Fibroblast of mammary gland (primary cell): ENCODE measurements at places on chromosomes 2 and 18.

DNA sequence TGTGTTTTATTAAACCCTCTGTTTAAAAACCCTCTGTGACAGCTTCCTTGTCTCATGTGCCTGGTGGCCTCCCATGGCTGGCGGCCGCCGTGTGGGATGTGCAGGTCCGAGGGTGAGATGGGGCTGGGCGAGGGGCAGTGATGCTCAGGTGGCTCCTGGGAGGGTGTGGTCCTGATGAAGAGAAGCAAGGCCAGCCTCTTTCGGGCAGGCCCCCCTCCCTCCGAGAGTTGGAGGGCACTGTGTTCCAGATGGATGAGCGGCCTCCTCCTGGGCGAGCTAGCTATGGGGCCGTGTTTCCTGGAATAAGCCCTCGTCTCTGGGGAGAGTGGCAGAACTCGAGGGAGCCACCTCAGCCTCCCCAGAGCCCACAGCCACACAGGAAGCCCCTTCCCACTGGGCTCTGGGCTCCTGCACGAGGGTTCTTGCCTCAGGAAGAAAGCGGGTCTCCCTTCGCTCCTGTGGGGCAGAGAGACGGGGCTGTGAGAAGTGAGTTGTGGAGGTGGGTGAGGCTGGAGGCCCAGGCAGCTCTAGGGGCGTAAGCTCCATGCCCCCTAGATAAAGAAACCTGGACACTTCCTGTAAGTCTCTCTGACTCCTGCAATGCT lies 72.1 kb downstream of the ASB1 start:
- no peak for DNase-seq

GRCh38 chr2:134137182-134137611 lies 116.7 kb upstream of the MGAT5 start:
- DNase-seq, result peak; percentile 65

DNA sequence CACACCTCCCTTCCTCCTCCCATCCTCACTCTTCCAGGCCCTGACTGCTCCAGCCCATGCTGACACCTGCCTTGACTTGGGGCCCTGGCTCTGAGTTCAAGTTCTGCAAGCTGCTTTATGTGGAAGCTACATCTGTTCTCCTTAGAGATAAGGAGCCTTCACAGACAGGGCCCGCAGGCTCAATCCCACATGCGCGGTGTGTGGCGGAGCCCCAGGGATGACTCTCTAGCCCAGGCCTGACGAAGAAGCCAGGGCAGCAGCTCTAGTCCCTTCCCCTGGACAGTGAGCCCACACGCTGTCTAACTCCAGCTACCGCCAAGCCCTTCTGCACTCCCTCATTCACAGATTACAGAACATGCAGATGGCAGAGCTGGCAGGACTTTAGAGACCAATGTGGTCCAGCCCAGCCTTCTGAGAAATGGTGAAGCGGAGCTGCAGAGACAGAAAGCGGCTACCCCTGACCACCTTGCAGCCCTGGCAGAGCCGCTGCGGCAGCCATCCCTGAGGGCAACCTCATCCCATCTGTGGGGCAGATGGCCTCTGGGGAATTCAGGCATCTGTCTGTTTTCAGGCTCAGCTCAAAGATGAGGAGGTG lies 304.3 kb downstream of the CELF4 start:
- no peak for DNase-seq

DNA sequence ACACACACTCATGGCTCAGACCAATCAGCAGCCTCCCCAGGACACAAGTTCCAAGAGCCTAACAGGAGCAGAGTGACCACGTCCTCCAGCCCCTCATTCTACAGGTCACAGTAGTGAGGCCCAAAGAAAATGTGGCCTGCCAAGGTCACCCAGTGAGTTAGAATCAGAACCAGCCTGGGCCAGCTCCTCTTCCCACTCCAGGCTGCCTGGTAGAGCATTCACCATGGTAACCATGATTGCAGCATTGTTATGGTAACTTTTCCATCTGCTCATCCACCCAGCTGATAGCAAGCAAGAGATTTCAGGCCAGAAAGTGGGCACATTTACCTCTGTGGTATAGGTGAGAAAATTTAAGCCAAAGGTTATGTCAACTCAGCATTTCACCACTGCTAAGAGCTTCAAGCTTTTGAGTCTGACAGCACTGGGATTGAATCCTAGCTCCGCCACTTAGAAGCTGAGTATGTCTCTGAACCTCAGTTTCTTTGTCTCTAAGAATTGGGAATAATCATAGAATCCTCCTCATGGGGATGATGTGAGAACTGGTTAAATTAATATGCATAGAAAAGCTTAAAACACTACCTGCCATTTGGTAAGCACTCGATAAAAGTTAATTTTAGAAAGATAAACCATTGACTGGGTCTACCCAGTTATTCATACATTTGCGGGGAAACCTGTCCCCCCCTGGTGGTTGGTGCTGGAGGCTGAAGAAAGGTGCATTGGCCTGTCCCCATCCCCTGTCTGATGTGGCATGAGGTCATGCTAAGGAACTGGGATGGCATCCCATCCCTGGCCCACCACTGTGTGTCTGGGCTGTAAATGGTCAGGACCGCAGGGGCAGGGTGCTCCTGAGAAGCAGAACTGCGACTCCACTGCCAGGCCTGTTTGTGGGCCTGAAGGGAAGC lies 181.5 kb downstream of the KLHL29 start:
- DNase-seq, result peak; percentile 29

GRCh38 chr2:181025004-181025403 lies 44.6 kb downstream of the UBE2E3 start:
- DNase-seq, result peak; percentile 25

DNA sequence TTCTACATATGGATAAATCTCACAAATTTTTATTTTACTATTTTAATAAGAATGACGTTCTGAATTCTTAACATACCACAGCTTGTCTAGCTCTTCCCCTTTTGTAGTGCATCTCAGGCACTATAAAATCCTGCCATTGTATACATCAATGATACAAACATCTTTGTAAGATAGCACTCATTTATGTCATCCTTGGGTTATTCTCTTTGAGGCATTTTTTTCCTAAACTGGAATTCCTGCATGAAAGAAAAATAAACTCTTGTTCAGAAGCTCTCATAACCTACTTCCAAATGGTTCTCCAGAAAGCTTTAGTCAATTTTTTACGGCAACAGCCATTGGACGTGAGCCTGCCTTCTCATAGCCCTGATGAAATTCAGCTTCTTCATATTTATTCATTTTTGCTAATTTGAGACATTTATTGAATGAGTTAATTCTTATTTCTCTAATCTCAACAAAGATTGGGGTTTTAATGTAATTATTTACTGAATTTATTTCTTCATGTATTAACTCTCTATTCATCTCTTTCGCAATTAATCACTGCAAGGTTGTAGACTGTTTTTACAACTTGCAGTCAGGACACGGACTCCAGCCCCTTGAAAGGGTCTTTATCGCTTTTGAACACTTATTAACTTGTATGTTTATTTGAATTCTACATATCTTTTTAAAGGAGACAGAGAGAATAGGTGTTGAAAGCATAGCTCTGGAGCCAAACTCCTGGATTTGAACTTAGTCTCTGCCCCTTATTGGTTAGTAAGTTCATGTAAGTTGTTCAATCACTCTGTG lies 57.6 kb upstream of the PARD3B start:
- no peak for DNase-seq

DNA sequence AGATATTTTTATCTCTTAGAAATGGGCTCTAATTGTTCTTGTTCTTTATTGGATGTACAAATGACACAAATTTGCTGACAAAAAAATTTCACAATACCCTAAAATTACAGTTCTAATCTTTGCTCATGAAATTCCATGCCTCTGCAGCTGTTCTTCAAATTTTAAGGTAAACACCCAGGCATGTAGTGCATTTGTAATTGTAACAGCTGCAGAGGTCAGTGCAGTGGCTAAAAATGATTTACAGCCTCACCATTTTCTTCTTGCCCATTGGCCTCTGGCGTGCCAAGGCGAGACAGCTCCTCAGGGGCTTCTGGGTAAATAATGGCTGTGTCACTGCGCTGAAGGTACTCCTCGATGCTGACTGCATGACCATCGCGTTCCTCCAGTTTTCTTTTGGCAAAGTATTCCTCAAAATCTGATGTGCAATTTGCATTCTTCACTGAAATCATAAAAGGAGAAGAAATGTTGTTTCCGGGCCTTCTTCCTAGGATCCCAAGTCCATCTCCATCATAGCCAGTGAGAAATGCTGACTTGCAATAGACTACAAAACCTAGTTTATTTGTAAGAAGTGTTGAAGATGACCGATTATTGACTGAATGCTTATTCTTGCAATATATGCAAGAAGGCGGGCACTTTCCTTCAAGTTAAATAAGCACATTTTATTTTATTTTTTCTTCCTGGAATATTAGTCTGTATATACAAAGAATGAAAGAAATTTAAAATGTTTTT lies 115.2 kb downstream of the ZEB2 start:
- no peak for DNase-seq

- DNase-seq, result no peak
Observed at GRCh38 chr2:211836409-211836808, 702.2 kb downstream of the ERBB4 start.

GRCh38 chr2:128396500-128396891 lies 77.8 kb upstream of the HS6ST1 start:
- no peak for DNase-seq

GRCh38 chr2:238873381-238873801 lies 25.5 kb downstream of the TWIST2 start:
- DNase-seq, result no peak

GRCh38 chr18:22499421-22499820 lies 81.7 kb upstream of the CTAGE1 start:
- no peak for DNase-seq

GRCh38 chr2:127105656-127106456 lies 1.1 kb downstream of the BIN1 start:
- DNase-seq, result peak; percentile 64

DNA sequence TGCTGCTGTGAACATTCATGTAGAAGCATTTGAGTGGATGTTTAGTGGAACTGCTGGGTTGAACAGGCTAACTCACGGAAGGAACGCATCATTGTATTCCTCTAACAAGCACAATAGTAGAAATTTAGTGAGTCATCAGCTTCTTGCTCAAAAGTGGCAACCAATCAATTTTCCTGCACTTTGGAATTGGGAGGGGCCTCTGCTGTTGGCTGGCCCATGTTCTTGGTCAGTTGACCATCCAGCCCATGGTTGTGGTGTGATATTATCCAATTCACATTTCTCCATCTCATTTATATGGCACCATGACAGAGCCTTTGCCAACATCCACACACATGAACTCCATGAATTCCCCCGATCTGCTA lies 95.0 kb downstream of the TNFRSF11A start:
- peak; percentile 58 for DNase-seq

DNA sequence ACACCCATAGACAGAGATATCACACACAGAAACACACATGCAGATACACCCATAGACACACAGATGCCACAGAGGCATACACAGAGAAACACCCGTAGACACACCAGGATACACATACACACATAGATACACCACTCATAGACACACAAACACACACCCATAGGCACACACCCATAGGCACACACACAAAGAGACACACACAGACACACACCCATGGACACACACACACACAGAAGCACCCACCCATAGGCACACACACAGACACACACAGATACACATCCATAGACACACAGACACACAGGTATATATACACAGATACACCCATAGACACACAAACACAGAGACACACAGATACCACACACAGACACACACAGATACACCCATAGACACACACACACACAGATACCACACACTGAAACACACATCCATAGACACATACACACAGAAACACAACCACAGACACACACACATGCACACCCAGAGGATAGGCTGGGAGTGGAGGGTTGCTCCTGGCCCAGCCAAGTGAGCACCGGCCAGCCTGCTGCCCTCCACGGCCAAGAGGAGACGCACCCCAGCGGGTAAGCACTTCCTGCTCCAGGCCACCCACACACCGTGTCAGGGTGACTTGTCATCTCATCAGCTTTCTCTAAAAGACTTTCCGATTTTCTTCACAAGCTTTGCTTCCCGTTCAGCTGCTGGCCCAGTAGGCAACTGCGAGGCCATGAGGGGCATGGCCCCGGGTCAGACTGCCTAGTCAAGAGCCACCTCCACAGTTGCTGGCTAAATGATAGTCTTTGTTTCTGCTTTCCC lies 14.1 kb upstream of the CNNM3 start:
- DNase-seq, result no peak

- DNase-seq, result no peak
Observed at GRCh38 chr2:2960441-2961133, 417.0 kb downstream of the EIPR1 start.

GRCh38 chr2:29061176-29061575 lies 13.1 kb downstream of the PCARE start:
- DNase-seq, result no peak

GRCh38 chr18:33116376-33116775 lies 324.1 kb downstream of the CCDC178 start:
- DNase-seq, result no peak

- no peak for DNase-seq
Observed at GRCh38 chr2:191625016-191625415, 52.9 kb upstream of the NABP1 start.

DNA sequence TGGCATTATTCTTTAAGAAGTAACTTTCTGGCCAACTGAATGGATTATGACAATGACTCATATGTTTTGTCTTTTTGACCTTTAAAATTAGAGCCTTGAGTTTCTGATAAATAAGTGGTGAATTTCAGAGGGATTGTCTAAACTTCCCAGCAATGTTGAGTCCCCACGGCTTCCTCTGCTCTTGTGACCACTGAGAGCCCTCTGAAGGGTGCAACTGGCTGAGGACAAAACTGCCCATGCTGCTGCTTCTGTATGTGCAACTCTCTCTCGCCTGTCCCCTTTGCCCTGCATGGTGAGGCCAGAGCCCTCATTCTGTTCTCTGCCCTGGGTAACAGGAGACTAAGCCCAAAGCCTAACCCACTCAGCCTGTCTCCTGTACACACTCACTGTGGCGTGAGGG lies 52.7 kb upstream of the SLC14A1 start:
- no peak for DNase-seq

DNA sequence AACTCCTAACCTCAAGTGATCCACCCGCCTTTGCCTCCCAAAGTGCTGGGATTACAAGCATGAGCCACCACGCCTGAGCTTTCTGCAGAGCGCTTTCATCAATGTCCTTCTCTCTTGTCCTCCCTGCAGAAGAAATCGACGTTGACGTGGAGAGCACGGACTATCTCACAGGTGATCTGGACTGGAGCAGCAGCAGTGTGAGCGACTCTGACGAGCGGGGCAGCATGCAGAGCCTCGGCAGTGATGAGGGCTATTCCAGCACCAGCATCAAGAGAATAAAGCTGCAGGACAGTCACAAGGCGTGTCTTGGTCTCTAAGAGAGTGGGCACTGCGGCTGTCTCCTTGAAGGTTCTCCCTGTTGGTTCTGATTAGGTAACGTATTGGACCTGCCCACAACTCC lies 23.1 kb downstream of the MXD1 start:
- DNase-seq, result no peak

DNA sequence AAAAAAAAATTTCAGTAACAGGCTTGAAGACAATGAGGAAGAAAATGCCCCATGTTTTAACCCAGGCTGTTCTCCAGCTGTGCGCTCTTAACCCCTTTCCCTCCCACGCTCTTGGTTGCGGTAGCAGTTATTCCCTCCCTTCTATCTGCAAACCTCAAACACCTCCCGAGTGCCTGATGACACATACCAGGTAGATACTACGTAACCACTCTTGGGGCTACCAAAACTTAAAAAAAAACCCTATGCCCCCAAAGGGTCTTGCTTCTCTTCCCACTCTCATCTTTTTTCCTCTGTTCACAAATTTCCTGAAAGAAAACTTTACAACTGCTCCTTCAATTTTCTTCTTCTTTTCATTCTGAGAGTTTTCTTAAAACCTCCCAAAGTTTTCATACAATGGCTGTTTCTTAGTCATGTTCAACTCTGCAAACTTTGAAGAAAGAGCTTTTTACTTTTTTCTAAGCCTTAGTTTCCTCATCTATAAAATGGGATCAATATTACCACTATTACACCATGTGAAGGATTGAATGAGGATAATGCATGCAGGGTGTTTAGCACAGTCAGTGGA lies 4.9 kb upstream of the DRC1 start:
- no peak for DNase-seq
